M059J (cell line): ENCODE measurements at places on chromosomes 4 and X.

DNA sequence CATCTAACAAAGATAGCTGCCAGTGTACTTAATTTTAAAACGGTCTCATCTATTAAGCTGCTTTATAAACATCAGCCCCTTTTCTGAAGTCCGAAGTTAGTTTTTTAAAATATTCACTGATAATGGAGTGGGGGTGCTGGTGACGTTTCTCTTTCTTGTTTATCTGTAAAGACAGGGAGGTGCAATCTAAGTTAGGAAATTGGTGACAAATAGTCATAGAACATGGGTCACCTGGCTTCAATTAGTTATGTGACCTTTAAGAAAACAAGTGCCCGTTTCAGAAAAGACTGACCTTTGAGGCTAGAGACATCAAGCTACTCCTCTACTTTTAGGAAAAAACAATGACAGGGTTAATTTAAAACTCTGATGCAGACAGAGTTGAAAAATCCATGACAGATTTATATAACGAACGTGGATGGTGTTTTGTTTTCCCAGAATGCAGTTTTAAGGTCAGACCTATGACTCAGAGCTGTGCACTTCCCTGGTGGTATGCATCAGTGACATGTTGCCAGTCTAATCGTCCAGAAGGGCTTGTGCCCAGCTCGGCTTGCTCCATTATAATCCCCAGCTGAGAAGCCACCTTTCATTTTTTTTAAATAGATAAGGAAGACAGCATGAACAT, 38.2 kb downstream of the FHL1 start:
- peak; percentile 92 for DNase-seq

- no peak for DNase-seq
Observed at GRCh38 chrX:14300376-14300775, 229.0 kb upstream of the GLRA2 start.

DNA sequence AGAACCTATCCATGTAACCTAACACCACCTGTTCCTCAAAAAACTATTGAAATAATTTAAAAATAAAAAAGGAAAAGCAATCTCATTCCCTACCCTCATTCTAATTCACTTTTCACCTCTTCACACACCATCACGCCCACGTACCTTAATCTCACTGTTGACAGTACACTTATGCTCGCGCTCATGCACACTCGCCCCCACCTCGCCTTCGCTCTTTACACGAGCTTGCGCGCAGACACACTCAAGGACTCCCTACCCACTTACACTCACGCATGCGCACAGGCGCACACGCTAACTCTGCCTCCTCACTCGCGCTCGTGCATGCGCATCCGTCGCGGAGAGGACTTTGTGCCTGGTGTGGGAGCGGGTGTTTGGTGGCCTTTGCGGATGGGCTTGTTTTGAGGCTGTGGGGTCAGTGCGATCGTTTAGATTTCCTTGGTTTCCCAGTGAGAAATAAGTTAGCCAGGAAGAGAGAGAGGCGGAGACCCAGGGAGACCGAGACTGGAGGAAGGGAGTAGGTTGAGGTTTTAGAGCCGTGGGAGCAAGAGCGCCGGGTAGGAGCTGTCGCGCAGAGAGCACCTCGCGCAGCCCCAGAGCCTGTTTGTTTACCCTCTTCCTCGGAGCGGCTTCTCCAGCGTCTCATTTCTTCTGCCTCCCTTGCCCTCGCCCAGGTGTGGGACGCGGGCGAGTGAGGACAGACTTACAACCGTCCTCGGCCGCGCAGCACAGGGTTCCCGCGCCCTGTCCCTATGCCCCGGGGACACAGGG, 8.1 kb upstream of the GSX2 start:
- DNase-seq: peak; percentile 68

DNA sequence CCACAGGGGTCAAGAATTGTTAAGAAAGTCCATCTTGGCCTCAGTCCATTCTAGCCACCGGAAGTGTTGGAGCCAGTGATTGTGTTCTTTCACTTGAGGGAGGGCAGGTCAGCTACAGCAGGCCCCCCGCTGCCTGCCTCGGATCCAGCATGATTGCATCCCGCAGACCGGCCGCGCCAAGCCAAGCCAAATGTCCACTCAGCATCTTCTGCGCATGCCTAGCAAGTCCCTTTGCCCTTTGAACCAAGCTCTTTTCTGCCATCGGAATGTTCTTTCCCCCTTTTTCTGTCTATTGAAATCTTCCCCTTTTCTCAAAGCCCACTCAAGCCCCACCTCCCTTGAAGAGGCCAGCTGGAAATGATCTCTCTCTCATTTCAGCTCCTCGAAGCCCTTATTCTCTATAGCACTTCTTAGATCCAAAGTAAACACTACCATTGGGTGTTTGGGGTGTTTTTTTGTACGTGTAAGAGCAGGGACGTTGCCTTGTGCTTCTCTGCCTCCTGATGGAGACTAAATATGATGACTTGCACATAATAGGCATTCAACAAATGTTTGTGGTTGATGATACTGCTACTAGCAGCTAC, 147.8 kb upstream of the BCOR start:
- peak; percentile 48 for DNase-seq

GRCh38 chr4:140004549-140004895, 149.5 kb downstream of the MAML3 start:
- peak; percentile 39 for DNase-seq

- no peak for DNase-seq
Observed at GRCh38 chr4:40521957-40522356, 107.7 kb downstream of the RBM47 start.

DNA sequence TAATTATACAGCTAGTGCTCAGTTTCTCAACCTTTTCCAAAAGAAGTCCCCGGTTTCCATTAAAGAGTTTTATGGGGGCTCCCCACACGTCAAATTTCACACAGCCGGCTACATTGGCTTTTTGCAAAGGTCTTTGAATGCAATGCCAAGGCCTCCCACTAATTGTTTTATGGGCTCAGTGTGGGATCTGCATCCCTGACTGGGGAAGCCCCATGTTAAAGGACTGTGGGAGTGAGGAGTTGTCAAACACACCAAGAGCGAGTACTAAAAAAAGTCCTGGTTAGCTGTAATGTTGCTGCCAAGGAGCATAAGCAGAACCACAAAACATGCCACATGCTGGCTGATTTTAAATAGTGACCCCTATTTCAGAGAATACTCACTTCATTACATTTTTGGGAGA, 162.6 kb downstream of the BMPR1B start:
- no peak for DNase-seq

DNA sequence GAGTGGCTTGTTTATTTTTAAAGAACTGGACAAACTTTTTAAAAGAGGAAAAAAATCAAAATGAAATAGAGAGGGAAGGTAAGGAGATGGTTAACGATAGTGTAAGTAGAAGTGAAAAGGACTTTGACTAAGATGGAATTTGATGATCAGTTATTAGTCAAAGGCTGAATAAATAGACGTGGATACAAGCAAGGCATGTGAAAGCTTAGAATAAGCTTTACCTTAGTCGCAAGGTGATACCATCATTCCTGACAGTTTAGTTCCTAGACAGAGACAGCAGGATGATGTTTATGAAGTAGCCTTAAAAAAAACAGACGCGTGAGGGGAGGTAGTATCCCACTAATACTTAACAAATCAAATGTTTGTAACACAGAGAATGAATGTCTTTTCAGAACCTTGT, 97.3 kb downstream of the PALLD start:
- no peak for DNase-seq

DNA sequence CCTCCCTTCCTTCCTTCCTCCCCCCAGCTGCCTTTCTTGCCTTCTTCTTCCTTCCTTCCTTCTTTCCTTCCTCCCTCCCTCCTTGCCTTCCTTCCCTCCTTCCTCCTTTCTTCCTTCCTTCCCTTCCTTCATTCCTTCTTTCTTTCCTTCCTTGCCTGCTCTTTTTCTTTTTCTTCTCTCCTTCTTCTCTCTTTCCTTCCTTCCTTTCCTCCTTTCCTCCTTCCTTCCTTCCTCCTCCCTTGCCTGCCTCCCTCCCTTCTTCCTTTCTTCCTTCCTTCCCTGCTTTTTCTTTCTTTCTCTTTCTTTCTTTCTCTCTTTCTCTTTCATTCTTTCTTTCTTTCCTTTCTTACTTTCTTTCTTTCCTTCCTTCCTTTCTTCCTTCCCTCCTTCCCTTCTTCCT, 49.1 kb downstream of the STK32B start:
- DNase-seq: no peak
